Activated CD8-positive, alpha-beta memory T cell treated with anti-CD3 and anti-CD28 coated beads for 48 hours (primary cell): ENCODE measurements at places on chromosomes 5 and 9.
A peak's percentile ranks its signal among the peaks of the same experiment; 100 is the strongest.

GRCh38 chr9:70589571-70590314, 175.3 kb upstream of the KLF9 start:
- DNase-seq = no peak

- no peak for DNase-seq
These were observed 75.9 kb downstream of the SPRY4 start for GRCh38 chr5:142248853-142249462.

GRCh38 chr5:72656331-72656730, 149.1 kb upstream of the ZNF366 start:
- no peak for DNase-seq

DNA sequence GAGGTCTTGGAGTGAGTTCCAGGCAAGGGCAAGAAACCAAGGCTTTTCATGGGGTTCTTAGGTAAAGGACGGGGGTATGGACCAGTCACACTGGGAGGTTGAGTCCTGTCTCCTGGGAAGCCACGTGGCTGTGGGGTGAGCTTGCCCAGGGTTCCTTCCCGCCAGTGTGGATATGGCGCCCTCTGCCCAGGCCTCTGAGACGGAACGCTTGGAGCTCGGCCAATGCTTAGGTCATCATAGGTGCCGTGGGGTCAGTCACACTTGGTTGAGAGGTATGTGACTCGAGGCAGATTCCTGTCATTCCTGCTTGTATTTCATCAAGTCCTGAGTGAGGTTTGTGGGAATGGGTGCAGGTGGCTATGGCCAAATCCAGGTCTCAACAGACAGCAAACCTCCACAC, 46.2 kb downstream of the TENT4A start:
- no peak for DNase-seq

GRCh38 chr9:110049699-110050450, 158.1 kb downstream of the C9orf152 start:
- no peak for DNase-seq

DNA sequence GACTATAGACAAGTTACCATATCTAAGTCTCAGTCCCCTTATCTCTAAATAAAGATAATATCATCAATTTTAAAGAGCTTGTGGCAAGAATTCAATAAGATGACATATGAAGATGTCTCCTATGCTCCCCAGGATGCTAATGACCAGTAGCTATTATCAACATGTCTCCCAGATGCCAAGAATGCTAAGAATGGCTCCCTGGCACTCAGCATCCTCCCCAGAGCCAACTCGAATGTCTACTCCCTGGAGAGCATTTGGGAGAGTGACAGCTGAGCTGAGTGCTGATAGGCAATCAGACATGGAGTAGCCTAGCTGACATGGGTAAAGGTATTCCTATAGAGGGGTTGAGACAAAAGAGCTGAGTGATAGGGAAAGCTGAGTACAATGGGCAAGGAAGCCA, 15.9 kb downstream of the P4HA2 start:
- DNase-seq = no peak

- DNase-seq = no peak
These were observed 36.4 kb upstream of the DAB2 start for GRCh38 chr5:39461007-39461682.

GRCh38 chr5:119655061-119655460, 25.7 kb downstream of the FAM170A start:
- DNase-seq = no peak

GRCh38 chr5:14593326-14594021, 11.9 kb downstream of the OTULINL start:
- DNase-seq = no peak

- no peak for DNase-seq
These were observed 215.5 kb downstream of the PDZD2 start for GRCh38 chr5:31854181-31855133.

DNA sequence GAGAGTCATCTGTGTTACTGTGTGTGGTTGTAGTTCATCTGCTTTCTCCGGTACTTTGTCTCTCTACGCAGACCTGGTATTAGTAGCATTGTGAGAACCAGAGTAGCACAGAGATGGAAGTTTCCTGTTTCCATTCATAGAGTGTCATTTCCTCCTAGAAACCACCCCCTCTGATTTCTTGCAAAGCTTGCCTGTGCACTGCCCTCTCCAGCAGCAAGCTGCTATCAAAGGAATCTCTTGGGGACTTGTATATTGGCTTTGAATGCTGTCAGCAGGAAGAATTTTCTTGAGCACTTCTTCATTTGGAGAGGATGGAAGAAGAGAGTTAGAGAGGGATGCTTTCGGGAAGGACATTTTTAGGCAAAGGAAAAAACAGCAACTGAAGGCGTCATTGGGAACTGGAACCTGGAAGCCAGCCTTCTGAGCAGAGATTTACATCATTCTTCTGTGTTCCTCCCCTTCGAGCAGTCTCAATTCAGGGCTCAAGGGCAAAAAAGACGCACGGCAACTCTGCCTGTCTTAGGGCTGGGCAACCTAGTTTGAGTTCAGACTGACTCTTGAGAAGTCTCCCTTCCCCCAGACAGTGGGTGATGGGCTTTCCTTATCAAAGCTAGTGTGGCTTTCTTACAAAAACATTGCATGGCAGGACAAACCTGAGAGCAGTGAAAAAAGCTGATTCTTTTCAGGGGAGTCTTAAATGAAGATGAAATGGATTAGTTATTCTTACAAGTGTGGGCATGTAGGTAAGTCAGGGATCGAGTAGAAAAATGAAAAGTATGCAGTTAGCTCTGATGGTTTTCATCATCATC, 226.3 kb downstream of the AOPEP start:
- no peak for DNase-seq

DNA sequence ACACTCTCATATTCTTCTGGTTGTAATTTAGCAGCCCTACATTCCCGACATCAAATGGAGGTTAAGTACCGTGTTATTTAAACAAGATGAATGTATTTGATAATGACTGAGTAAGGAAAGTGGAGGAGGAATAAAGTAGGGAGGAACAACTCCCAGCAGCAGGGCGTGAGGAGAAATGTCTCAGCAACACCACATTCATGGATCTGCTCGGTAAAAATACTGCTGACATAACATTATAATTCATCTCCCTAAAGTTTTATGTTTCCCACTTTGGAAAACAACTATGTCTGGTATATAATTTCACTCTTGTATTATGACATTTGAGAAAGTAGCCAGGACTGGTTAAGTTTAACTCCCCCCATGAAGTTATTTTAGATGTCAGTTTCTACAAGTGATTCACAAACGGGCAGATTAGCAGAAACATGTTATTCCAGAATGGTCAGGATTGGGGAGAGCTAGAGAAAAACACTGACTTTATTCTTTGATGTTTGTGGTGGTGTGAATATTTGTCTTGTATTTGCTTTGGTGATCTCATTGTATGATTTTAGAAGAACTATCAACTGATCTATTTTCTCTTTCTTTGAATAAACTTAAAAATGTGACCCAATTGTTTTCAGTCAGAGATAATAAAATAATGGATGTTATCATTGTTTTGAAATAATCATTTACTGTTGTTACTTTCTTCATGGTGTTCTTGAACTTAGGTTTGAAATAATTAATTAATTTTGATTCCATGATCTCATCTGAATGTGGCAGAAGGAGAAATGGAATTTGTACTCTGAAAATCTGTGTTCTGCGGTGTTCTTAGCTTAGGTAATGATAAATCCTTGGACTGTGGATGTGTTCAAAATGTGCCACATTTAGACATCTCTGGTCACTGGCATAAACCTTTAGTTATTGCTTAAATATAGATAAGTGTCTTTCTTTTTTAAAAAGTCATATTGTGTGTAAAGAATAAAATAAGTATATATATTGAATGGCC, 303.6 kb upstream of the ZNF608 start:
- no peak for DNase-seq

- no peak for DNase-seq
These were observed 246.0 kb upstream of the NUDT12 start for GRCh38 chr5:103808464-103809106.

DNA sequence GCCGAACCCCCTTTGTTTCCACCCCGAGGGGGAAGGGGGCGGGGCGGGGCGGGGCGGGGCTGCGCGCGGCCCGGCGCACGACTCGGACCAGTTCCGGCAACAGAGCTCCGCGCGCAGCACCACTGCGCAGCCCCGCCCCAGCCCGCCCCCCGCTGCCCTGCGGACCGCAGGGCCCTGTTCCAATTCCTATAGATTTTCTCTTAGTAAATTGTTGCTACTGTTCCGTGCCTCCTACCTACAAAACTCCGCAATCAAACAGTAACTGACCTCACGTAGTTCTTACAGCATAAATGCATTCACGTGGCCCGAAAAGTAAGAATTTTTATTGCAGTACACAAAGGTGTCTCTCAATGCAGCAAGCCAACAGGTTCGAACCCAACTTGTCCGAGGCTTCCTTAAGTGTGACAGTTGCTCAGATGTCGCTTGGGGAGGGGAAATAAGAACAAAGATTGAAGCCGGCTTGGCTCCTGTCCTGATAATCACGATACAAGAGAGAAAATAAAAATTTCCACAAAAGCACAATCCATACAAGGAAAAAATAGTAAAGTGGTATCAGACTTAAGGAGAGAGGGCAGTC, 1.2 kb upstream of the RNF38 start:
- no peak for DNase-seq

- no peak for DNase-seq
These were observed 2.5 kb upstream of the NKD2 start for GRCh38 chr5:1005904-1006655.

GRCh38 chr5:150176745-150177477, 10.3 kb downstream of the CDX1 start:
- no peak for DNase-seq

DNA sequence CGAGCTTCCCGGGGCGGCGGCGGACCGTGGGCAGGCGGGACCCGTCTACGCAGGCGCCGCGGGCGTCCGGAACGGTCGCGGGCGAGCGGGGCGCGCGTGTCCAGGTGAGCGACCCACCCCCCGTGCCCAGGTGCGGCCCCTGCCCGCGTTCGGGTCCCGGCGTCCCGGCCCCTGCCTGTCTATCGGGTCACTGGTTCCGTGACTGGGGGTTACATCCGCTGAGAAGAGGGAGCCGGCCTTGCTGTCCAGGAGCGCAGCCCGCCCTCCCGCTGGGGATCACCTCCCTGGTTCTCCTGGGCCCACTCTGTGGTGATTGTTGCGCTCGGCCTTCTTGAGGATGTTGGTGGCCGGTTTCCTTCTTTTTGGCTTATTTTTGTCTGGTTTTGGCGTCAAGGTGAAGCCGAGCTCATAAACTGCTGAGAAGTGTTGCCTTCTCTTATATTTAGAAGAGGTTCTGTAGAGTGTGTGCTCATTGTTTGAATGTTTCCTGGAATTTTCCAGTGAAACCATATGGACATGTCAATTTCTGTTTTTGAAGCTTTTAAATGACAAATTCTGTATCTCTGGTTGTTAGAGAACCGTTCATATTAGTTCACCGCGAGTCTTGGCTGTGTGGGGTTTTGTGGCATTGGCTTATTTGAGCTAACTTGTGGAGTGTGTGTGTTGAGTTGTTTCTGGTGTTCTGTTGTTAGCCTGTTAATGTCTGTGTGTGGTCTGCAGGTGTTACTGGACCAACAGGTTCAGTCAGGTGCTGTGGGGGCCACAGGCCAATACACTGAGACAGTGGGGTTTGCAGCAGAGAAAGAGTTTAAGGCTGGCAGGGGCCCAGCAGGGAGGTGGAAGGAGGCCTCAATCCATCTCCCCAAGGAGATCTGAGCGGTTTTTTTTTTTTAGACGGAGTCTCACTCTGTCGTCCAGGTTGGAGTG, 621 bp downstream of the CEP72 start:
- DNase-seq = peak; percentile 12

DNA sequence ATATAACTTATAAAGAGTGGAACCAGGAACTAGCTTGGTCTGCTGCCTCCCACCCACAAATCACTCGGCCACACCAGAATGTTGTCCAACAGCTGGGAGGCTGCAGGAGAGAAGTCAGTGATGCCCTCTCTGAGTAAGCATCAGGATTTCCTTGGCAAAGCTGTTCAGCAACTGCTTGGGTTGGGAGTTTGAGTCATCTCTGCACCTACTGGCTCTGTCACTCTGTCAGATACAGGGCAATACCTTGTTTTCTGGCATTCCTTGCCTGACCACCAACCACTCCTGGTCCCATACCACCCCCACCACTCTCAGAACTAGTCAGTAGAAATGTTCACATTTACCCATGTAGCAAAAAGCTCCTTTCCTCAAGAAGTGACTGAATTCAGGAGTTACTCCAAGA, 36.8 kb upstream of the GCNT4 start:
- DNase-seq = no peak

GRCh38 chr5:97071101-97071500, 71.3 kb downstream of the LIX1 start:
- no peak for DNase-seq

DNA sequence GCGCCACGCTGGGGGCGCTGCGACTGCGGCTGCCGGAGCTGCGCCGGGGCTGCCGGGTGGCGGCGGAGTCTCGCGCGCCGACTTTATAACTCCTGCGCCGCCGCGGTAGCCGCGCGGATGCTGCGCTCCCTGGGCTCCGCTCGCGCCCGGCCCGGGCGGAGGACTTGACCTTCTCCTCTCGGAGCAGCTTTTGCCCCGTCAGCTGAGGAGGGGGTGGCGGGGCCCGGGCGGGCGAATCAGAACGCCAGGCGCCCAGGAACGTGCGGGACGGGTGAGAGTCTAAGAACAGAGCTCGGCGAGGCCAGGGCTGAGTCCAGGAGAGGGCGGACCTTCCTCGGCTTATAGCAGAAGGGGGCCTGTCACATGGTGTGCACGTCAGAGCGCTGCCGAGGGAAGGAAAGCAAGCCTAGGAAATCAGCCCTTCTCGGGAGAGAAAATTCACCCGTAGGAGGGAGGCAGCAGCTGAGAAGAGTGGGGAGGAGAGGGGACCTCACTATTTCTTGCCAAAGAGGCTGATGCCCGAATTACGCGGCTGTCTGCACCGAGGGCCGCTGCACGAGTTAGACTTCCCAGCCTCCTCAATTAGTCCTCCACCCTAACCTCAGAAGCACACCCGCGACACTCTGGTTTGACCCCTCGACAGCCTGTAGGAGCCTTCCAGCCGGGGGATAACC, at the start of gene FOXD1:
FOXD1 (minus strand) TSS at position 315 of the 674 bp plus-strand sequence. CDS start 415 bp downstream, outside the sequence.
- no peak for DNase-seq

GRCh38 chr5:155815248-155815647, 511.7 kb upstream of the SGCD start:
- DNase-seq = no peak

DNA sequence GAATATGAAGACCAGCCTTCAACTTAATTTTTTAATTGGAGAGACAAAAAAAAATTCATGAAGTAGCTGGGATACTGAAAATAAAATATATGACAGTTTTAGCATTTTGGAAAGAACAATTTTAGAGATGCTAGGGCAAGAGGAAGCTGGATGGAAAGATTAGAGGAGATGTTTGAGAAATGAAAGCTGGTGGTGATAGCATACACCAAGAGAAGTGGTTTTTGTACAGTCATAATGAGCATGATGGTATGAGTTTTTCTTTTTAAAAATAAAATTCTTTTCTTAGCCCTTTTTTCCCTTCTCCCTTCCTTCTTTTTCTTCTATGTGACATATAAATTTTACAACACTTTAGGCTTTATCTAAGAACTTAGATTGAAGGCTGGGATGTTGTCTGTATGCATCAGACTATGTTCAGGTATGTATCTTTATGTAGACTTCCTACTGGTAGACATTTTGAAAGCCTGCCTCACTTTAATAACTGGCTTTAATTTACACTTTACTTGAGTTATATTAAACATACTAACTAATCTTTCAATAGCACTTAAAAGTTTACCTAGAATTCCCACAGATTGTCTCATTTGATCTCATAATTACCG, 522.5 kb downstream of the TLE4 start:
- no peak for DNase-seq

- DNase-seq = no peak
These were observed 42.1 kb downstream of the TMOD1 start for GRCh38 chr9:97543561-97543960.

GRCh38 chr9:130371196-130371966, 73.4 kb upstream of the ASS1 start:
- DNase-seq = no peak
